ENCODE measurements at places on chromosomes 13 and 19.

DNA sequence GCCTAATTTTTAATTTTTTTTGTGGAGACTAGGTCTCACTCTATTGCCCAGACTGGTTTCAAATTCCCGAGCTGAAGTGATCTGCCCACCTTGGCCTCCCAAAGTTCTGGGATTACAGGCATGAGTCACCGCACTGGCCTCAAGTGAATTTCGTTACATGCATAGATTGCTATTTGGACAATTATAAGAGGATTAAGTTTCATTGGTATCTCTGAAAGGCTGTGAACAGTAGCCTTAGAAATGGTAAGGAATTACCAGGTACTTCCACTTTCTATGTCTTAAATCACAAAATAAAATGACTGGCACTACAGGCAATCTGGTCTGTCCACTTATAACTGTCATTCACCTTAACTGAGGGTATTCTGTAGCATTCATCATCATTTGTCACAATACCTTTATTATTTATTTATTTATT lies 2.9 kb upstream of the CCDC9 start:
- no peak for DNase-seq

- no peak for DNase-seq
Measured at GRCh38 chr13:106277484-106278154, 257.8 kb downstream of the EFNB2 start.

GRCh38 chr19:14118165-14119051 lies 846 bp upstream of the PRKACA start:
- DNase-seq, result peak; percentile 76

GRCh38 chr19:38004186-38004520 lies 97.1 kb downstream of the SIPA1L3 start:
- DNase-seq, result no peak

GRCh38 chr13:19587635-19588300 lies 26.4 kb upstream of the TPTE2 start:
- peak; percentile 77 for DNase-seq

DNA sequence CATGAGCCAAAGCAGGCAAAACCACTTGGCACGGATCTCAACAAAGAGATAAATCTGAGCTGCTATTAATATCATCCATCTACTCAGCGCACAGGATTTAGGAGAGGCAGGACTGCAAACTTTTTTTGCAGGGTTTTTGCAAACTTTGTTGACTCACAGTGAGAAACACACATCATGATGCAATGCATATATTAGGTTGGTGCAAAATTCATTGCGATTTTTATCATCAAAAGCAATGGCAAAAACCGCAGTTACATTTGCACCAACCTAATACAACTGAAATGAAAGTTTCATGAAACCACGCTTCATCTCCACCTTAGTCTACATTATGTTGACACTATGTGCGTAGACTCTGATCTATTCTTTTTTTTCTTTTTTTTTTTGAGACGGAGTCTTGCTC lies 4.5 kb upstream of the NOVA2 start:
- no peak for DNase-seq

DNA sequence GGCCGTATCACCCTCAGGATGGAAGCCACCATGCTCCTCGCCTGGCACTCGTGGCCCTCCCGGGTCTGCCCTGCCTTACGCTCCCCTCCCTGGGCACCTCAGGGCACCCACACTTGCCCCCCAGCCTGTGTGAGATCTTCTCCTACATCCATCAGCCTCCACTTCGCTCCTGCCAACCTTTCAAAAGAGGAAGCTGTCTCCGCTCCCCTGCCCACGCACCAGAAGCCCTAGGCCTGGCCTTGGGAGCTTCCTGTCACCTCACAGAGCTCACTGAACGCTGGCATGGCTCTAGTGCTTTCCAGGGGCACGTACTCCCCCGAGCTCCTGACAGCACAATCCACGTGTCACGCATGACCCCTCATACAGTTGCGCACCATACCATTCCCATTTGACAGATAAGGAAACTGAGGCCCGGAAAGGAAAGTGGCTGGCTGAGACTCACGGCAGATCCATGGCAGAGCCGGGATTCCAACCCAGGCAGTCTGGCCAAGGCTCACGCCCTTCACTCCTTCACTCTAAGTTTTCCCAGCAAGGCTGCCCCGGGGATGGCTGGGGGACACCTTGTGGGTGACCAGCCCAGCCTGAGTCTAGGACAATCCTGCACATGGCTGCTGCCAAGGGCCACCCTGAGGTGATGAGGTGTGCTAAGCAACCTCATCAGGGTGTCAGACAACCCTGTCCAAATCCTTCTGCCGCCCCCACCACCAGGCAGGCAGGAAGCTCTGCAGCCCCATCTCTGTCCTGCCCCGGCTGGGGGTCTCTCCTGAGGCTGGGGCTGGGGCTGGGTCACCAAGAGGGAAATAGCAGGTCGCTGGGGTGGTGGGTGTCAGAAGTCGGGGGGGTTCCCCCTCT lies 19.3 kb downstream of the PPP1R12C start:
- DNase-seq, result peak; percentile 89

DNA sequence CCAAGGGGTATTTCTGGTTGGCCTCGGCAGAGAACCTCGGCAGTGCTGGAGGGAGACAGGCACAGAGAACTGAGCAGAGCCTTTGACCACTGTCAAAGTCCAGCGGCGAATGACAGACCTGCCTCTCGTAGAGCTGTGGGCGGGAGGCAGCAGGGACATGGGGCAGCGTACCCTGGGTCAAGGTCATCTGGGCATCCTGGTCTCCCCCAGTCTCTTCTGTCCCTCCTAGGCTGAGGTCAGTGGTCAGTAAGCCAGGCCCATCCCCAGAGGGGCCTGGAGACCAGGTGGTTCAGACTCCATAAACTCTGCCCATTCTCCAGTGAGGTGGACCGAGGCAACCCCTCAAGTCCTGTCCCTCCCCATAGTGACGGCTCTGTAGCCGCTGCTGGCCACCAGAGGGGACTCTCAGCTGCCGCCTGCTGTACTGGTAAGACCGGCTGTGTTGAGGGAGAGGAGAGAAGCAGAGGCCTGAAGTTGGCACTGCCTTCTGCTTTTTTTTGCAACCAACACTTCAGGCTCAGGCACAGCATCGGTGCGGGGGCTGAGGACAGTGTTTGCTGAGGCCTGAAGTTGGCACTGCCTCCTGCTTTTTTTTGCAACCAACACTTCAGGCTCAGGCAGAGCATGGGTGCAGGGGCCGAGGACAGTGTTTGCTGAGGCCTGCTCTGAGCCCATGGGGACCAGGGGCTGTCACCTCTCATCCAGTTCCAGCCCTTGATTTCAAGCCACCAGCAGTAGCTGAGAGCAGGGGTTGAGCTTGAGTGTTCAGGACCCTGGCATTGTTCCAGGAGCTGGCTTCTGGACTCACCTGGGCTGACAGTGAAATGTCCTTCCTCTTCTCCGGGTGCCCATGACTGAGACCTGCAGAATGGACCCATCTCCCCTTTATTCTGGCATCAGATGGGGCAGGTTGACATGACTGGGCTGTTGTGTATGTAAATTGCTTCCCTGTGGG lies at the start of gene PGLYRP2:
Gene PGLYRP2 (minus strand): TSS at position 111 of the 955 bp plus-strand sequence. CDS start 130 bp downstream, outside the sequence.
- DNase-seq, result no peak

- no peak for DNase-seq
Measured at GRCh38 chr13:38707460-38707859, 20.6 kb downstream of the FREM2 start.

GRCh38 chr13:44806826-44807225 lies 182.4 kb downstream of the NUFIP1 start:
- DNase-seq, result no peak

GRCh38 chr13:95920485-95920884 lies 132.7 kb downstream of the UGGT2 start:
- DNase-seq, result peak; percentile 3

DNA sequence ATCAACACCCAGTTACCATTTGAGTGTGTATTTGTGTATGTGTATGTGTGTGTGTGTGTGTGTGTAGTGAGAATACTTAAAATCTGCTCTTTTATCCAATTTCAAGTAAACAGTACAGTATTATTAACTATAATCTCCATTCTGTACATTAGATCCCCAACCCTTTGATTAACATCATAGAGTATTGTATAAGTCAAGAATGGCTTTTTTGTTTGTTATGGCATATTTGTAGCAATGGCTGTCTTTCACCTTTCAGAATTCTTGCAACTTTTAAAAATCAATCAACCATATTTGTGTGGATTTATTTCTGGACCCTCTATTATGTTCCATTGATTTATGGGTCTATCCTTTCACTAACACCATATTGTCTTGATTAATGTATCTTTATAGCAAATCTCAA lies 779.3 kb upstream of the MIR17HG start:
- DNase-seq, result no peak

DNA sequence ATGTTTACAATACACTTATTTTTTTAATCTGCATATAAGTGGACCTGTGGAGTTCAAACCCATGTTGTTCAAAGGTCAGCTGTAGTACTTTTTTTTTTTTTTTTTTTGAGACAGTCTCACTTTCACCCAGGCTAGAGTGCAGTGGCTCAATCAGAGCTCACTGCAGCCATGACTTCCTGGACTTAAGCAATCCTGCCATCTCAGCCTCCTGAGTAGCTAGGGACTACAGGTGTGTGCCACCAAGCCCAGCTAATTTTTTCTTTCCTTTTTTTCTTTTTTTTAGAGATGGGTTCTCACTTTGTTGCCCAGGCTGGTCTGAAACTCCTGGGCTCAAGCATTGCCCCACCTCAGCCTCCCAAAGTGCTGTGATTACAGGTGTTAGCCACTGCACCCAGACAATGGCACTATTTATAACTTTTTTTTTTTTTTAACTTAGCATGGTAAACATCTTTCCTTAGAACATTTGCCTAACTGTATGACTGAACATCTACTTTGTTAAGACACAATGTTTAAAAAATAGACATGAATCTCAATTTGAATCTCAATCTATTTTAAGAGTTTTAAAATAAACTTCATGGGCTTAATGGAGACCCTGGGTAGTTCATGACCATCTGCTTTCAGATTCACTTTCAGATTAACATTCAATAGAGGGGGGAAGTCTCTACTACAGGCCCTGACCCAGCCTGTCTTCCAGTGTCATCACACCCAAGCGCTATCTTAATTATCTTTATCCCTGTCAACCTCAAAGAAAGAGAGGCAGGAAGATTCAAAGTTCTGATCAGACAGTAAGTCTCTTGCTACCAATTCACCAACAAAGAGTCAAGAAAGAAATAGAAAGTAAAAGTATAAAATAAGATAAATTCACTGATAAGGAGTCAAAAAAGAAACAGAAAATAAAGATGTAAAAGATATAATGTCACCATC lies 97.7 kb upstream of the DOCK9 start:
- DNase-seq, result no peak

DNA sequence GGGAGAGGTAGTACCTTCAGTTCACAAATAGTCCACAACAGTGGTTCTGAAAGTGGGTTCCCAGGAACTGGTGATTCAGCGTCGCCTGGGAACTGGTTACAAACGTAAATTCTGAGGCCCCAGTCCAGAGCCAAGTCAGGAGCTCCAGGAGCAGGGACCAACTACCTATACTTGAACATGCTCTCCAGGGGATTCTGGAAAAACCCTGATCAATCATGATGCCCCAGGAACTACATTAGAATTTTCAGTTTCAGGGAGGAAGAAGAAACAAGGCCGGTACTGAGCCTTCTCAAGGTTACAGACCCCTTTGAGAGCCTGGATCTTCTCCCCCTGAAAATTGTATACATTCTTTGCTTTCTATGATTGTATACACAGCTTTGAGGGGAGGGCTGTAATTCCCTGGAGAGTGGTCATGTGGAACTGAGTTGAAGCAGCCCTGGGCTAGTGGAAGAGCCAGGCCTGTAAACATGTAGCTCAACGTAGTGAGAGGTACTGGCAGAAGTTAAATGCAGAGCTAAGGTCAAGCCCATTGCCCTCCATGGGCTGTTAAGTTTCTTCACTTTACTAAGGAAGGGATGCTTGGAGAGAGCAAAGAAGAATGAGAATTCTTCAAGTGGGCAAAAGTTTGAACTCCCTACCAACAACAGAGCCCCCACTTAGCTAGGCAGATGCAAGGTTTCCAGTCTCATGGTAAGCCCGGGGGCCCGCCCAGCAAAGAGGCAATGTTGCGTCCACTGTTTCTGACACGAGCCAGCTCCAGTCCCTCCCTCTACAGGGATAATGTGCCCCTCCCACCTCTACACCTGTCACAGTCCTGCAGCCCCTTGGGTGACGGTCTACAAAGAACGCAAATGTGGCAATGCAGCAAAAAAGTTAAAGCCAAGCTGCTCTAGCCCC lies 17.0 kb downstream of the DOCK9 start:
- DNase-seq, result no peak

- DNase-seq, result no peak
Measured at GRCh38 chr13:28012896-28013295, 24.4 kb upstream of the URAD start.

DNA sequence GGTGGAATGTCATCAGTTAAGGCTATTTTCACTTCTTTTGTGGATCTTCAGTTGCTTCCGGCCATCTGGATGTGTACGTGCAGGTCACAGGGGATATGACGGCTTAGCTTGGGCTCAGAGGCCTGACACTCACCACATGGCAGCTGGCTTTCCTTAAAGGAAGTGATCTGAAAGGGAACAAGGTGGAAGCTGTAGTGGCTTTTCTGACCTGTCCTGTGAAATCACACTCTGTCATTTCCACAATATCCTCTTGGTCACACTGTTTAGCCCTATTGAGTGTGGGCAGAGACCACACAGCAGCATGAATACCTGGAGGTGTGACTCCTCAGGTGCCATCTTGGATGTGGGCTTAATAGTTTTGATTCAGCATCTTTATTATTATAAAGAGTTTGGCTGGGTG lies 4.5 kb upstream of the BAX start:
- no peak for DNase-seq

DNA sequence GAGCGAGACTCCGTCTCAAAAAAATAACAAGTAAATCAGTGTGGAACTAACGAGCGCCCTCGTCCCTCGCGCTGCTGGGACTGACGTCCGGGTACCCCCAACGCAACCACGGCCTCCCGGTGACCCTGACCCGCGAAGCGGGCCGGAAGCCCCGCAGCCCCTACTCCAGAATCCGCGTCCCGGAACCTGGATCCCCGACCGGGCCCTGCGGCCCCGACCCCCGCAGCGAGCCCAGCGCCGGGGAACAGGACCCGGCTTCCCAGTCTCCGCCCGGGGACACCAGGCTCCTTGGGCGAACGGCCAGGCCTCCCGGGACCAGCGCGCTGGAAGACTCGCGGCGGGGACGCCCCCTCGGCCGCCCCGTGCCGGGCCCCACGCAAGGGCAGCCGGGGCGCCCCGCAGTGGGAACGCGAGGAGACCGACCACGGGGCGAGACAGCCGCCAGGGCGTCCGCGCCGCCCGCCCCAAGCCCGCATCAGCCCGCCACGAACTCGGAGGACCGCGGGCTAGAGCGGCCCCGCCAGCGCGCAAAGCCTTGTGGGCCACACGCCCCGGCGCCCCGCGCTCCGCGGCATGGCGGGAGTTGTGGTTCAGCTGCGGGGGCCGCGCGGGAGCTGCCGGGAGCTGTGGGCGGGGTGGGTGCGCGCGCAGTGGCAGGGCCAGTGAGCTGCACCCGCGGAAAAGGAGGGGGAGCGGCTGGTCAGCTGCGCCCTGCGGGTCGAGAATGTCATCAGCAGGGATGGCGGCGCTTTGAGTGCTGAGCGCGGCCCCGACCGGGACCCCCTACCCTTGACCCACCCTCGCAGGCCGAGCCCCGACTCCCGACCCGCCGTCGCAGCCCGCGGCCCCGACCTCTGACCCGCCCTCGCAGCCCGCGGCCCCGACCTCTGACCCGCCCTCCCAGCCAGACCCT lies 7.5 kb upstream of the MADCAM1 start:
- peak; percentile 86 for DNase-seq
